Spinal cord (tissue), 10 donors: ENCODE measurements at places on chromosomes 1 and 21. TPM values are rescaled to one million over a fixed set of nuclear protein-coding genes. Genes with fewer than 3 reads are reported as not detected.
A peak's percentile ranks its signal among the peaks of the same experiment; 100 is the strongest.

- H3K27me3 ChIP-seq = no peaks in the 10 kb centered on the region
- H3K27ac ChIP-seq = no peak overlapping the region
- no peaks in the 10 kb centered on the region for H3K36me3 ChIP-seq
- H3K4me3 ChIP-seq = no peak overlapping the region
Observed at GRCh38 chr1:177915641-177916040, 54.2 kb downstream of the SEC16B start.

- H3K4me1 ChIP-seq = peaks cover 42% of the 10 kb centered on the region
- peak overlapping the region; percentile 91 for H3K27ac ChIP-seq
- no peaks in the 10 kb centered on the region for H3K27me3 ChIP-seq
- peak overlapping the region; percentile 4 for H3K4me3 ChIP-seq
- H3K36me3 ChIP-seq = peaks cover 27% of the 10 kb centered on the region
Observed at GRCh38 chr1:150568594-150568966, 10.8 kb downstream of the MCL1 start.

The RAB7B gene
- total RNA-seq = 5.4 TPM

GRCh38 chr1:182217967-182218366 is 156.5 kb upstream of the ZNF648 start:
- H3K27me3 ChIP-seq = no peaks in the 10 kb centered on the region
- H3K36me3 ChIP-seq = no peaks in the 10 kb centered on the region
- no peak for DNase-seq
- H3K4me1 ChIP-seq = no peaks in the 10 kb centered on the region
- no peak overlapping the region for H3K27ac ChIP-seq

- H3K4me3 ChIP-seq = no peak overlapping the region
- no peaks in the 10 kb centered on the region for H3K36me3 ChIP-seq
- H3K27ac ChIP-seq = no peak overlapping the region
- DNase-seq = no peak
- H3K4me1 ChIP-seq = no peaks in the 10 kb centered on the region
Observed at GRCh38 chr1:232923739-232924386, 26.5 kb upstream of the NTPCR start.
